ENCODE measurements at places on chromosomes 1 and 21. TPM values are rescaled to one million over a fixed set of nuclear protein-coding genes. Genes with fewer than 3 reads are reported as not detected.

Gene CELA2B
- 0.44 TPM for polyA plus RNA-seq

Gene TRIM58
- 1.3 TPM for polyA plus RNA-seq

GRCh38 chr1:201059871-201060555 is 36.5 kb upstream of the KIF21B start:
- DNase-seq, result no peak

DNA sequence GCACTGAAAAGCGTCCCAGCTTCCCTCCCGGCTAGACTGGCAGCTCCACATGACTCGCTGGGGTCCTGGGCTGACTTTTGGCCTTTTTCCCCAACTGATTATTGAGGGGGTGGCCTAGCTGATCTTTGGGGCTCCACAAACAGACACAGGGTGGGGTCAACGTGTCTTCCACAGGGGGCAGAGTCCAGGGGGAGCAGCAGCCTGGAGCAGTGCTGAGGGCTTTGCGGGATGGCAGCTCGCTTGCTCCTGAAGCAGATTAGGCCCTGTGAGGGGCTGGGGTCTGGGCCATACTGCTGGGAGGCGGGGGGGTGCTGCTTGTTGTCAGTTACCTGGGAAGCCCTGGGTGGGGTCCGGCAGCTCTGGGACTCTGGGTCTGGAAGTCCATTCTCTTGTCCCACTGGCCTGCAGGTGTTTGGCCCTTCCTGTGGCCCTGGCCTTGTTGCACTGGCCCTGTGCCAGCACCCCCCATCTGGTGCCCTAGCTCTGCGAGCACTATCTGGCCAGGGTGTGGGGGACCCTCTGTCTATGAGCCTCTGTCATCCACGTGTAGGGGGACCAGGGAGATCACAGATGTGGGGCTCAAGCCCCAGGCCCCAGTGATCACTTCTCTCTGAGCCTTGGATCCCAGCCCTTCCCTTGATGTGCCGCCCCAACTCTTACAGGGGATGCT is 12.3 kb upstream of the HES5 start:
- DNase-seq, result no peak

Measured in right renal pelvis (tissue), 4 donors.